GM12878 (cell line): ENCODE measurements at places on chromosomes 5 and 9.

GRCh38 chr9:89922099-89922498, 317.3 kb downstream of the GADD45G start:
- DNase-seq = no peak

GRCh38 chr5:130550562-130550928, 614.5 kb downstream of the HINT1 start:
- DNase-seq = no peak

- no peak for DNase-seq
Observed at GRCh38 chr9:124347206-124347967, 67.9 kb downstream of the PSMB7 start.

DNA sequence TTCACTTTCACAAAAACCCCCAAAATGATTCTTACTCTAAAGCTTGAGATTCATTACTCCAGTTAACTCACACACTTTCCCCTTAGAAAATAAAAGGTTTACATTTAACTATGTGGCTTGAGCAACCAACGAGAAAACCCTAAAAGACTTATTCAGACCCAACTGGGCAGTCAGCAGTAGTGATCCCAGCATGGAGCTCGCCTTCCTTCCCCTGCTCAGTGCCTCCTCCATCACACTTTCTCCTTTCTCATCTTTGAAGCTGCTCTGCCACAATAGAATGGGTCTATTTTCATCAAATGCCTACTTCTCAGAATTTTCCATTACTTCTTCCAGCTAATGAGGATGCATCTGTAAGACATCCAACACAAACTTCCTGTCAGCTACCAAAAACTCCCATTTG, 29.1 kb downstream of the RORB start:
- no peak for DNase-seq

DNA sequence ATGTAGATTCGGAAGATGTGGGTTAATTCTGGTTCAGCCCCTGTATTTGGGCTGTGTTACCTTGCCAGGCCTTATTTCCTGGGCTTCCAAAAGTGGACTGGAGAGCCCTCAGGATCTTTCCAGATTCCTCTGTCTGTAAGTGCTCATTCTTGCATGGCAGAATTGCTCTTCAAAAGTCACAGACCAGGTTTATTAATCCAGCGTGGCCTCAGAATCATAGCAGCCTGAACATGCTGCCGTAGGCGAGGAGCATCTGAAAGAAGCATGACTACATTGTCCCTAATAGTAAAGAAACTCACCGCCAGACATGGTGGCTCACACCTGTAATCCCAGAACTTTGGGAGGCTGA, 307.8 kb downstream of the GADD45G start:
- DNase-seq = no peak

DNA sequence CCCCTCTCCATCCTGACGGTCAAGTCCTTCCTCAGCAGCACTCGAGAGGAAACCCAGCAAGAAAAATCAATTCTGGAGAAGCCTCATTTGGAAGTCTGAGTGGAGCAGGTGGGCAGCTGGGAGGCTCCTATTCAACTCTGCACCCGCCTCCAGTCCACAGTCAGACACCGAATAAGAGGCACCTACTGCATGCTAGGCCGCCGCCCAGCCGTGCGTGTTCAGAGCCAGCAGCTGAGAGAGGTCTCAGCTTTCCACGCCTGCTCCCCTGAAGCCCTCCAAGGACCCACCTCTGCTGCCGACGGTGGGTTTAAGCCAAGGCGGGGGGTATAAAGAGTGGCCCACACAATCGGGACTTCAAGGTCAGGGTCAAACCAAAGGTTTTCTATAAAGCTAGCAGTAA, 41.9 kb downstream of the VAV2 start:
- DNase-seq = no peak

- no peak for DNase-seq
Observed at GRCh38 chr5:177450667-177451424, 4.2 kb downstream of the PRR7 start.

- DNase-seq = no peak
Observed at GRCh38 chr5:73125289-73125688, 4.9 kb downstream of the TMEM171 start.

GRCh38 chr9:7899753-7900152, 100.2 kb upstream of the DMAC1 start:
- DNase-seq = no peak

GRCh38 chr9:81083854-81084512, 605.4 kb downstream of the TLE1 start:
- no peak for DNase-seq

GRCh38 chr9:120841930-120842684, 615 bp downstream of the PSMD5 start:
- DNase-seq = no peak

DNA sequence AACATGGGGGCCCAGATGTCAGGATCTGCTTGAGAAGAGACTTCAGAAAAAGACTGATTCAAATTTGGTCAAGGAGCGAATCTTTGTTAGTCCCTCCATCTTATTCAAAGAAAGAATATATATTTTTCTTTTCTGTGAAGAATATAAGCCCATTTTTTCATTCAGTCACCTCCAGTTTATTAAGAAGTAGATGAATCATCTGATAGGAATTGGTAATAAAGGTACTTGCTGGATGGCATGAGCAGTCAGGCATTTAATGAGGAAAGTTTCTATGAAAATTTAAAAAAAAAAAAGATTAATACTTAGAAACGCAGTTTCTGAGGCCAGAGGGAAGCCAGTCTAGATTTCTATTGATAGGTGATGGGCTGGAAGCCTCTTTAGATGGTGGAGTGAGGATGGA, 373.1 kb upstream of the SMC2 start:
- DNase-seq = no peak

GRCh38 chr9:105683688-105684275, 10.6 kb upstream of the TMEM38B start:
- DNase-seq = no peak
